NCI-H526 treated with DMSO at 0.1 percent for 48 hours (cell line): ENCODE measurements at places on chromosomes 1 and 21.

DNA sequence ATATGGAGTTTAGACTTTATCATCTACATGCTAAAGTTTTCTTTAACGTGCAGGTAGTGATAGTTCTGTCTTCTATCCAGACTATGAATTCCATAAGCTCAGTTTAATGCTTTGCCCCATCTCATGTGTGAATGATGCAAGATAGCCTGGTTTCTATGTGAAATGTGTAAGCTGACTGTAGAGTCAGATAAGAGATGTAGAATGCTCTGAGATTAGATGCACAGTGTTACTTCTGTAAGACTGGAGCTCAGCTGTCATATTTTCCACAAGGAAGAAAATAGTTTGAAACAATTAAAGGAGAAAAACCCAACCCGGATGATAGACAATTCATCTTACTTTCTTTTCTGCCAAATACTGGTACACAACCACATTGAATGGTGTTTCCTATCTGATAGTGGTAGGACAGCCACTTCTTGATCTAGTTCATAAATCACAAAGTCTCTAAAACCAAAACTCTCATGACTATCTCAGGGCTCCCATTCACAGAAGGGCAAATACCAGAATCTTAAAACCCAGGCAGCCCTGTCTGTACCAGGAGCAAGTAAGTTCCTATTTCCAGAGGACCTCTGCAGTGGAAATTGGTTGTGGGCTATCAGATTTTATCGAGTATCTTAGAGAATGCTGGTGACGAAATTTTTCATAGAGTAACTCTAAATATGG, 50.6 kb downstream of the TBX15 start:
- no peak for DNase-seq

DNA sequence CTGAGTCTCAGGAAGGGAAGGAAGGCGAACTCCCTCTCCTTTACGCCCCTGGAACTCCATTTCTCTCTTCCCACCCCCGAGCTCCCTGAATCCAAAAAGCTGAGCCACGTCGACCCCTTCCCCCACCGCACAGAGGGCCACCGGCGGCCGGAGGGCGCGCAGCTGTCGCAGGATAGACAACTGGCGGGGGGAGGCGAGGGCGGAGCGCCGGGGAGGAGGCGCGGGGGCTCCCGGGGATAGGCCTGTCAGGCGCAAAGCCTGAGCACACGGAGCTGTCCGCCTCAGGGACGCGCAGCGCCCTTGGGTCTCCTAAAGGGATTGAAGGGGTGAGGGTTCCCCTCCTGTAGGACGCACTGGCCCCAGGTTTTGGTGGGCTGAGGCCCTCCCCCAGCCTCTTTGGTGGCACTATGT, 752 bp upstream of the ACTA1 start:
- no peak for DNase-seq

DNA sequence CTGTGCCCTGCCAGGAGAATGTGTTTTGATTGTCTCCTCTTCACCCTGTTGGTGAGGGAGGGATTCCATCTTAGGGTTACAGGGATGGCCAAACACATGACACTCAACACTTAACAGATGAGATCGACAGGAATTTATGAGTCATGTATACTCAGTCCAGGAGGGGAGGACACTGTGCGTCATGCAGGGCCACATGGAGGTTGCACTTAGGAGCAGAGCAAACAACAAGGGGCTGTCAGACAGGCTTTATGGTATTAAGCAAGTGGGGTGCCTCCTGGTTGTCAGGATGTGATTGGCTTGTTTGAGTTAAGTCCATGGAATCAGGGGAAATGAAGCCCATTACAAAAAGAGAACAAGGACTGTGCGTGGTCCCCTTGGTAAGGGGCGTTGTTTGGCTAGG, 26.9 kb downstream of the EDARADD start:
- DNase-seq = no peak

DNA sequence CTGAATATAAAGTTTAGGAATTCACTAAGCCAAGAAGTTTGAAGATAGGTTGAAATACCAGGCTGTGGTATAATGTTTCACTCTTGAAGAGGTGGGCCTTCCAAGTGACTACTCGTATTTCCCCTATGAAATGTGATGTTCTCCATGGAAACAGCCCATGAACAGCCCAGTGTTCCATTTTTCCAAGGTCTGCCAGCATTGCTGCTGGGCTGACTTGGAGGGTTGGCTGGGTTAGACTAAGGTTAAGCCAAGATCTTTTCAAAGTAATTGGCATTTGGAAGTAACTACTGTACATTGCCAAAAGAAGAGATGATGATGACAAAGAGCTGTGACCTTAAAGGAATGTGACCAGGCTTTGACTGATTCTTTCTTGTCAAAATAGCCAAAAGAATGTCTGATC, 73.8 kb downstream of the RPE65 start:
- no peak for DNase-seq

- DNase-seq = no peak
Measured at GRCh38 chr1:222096476-222096772, 354.5 kb upstream of the DUSP10 start.
